NCI-H1436 (cell line): ENCODE measurements at places on chromosomes 1 and 21.

- DNase-seq: no peak
Observed at GRCh38 chr21:33109574-33110339, 39.8 kb downstream of the OLIG1 start.

DNA sequence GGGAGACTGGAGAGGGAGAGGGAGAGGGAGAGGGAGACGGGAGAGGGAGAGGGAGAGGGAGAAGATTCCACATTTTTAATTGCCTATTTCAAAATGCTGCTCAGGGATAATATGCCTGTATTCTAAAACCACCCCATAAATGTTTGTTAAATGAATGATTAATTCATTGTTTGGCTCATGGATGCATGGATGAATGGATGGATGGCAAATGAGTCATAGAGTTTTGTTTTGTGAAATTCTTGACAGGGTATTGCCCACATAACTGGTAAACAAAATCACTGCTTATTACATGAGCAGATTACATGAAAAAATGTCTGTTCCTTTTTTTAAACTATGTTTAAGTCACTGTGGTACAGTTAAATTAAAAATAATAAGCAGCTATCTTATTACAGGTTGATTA, 220.4 kb downstream of the ZP4 start:
- DNase-seq: no peak

- no peak for DNase-seq
Observed at GRCh38 chr1:147892216-147892615, 10.4 kb upstream of the GJA8 start.

GRCh38 chr1:150144606-150145005, 5.1 kb upstream of the PLEKHO1 start:
- no peak for DNase-seq
